Breast epithelium (tissue), 4 donors: ENCODE measurements at places on chromosomes 6 and 20. TPM values are rescaled to one million over a fixed set of nuclear protein-coding genes. Genes with fewer than 3 reads are reported as not detected.

The SEMG1 gene
- total RNA-seq = not detected

The GINS1 gene
- total RNA-seq = 0.33 TPM

The SLC12A5 gene
- total RNA-seq = not detected

The ZNF165 gene
- 3.1 TPM for total RNA-seq

The PSORS1C2 gene
- not detected for total RNA-seq

The SIRPB2 gene
- 2.9 TPM for total RNA-seq

The PKIB gene
- total RNA-seq = 1.6 TPM
